Myocyte (in vitro differentiated cells): ENCODE measurements at places on chromosomes 4 and X.

- DNase-seq: peak; percentile 62
Observed at GRCh38 chrX:106999002-106999975, 723 bp downstream of the MORC4 start.

- no peak for DNase-seq
Observed at GRCh38 chrX:41931591-41931990, 8.2 kb upstream of the CASK start.

DNA sequence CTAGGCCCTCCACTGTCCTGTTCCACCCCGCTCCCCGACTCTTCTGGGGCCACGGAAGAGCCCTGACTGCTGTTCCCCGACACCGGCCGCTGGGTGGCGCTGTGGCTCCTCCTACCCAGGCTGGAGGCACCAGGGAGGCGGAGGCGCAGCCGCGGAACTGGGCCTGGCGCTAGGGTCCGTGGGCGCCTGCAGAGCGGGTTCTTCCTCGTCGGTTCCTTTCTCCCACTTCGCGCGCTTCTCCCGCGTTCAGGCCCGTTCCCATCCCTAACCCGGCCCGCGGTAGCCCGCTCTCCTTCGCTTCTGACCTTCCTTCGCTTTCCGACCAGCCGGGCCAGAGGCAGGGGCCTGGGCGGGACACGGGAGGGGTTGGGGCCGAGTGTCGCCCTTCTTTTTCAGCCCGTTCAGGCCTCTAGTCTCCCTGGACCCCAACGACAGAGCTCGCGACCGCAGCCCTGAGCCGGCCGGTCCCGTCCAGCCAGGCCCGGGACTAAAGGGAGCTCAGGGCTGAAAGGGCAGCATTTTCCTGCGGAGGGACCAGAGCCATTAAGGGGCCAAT is 34.3 kb downstream of the NALF2 start:
- DNase-seq: peak; percentile 35

- DNase-seq: no peak
Observed at GRCh38 chr4:123976819-123977218, 580.2 kb downstream of the SPRY1 start.
